ENCODE measurements at places on chromosomes 5 and 9.

DNA sequence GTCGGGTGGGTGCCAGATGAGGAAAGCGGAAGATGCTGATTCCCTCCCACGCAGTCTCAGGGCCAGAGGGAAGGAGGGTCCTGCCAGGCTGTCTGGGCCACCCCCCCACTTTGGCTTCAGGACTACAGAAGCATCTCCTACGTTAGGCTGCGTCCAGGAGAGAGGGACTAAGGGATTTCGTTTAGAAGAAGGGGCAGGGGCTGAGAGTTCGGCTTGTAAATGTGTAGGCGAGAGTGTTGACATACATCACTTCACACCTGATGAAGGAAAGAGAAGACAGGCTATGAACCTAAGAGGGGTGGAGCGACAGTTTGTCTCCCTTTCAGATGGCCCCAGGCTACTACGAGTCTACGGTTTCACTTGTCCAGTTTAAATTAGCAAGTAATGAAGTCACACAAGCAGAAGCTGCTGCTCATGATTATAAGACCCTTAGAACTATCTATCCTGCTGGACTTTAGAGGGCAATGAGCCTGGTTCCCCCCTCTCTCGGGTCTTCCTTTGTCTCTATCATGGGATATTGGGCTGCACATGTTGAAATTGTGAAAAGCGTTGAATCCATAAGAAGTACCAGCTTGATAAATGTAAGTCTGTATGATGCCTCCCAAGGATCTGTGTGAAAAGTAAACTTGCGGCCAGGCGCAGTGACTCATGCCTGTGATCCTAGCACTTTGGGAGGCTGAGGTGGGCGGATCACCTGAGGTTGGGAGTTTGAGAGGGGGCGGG, 193.0 kb downstream of the AOPEP start:
- no peak for DNase-seq

DNA sequence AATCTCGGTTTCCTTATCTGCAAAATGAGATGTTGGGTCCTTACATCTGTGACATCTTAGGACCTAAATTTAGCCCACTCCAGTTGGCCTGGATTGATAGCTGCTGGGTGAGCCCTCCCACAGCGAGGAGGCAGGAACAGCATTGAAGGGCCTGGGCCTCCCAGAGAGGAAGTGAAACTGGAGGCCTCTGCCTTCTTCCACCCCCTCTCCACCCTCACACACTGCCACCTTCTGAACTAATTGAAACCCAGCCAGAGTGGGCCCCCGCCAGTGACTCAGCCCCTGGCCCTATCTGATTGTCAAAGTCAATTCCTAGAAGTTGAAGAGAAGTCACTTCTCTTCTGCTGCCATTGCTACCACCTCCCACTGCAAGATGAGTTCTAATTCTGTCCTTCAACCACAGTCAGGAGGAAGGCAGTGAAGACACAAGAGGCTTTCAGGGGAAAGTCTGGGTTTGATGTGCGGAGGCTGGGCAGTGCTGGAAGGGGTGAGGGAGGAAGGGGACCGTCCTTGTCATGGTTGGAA, 55.2 kb upstream of the NEK6 start:
- no peak for DNase-seq

DNA sequence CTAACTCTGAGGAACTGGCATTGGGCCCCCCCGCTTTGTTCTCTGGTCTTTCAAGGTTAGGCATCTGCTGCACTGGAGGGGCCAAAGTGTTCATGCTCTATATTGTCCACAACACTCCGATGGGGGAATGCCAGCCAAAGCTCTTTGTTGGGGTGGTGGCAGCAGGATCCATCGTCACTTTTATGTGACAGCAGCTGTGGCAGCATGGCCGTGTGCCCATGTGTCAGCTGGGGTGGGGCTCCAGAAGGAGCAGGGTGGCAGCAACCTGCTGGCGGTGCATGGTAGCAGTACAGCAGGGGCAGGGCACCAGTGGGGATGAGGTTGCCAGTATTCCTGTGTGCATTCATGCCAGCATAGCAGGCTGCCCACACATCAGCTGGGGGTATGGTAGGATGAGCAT, 28.2 kb downstream of the ITGA2 start:
- DNase-seq = no peak

GRCh38 chr5:94024101-94024500, 282.7 kb upstream of the POU5F2 start:
- no peak for DNase-seq

DNA sequence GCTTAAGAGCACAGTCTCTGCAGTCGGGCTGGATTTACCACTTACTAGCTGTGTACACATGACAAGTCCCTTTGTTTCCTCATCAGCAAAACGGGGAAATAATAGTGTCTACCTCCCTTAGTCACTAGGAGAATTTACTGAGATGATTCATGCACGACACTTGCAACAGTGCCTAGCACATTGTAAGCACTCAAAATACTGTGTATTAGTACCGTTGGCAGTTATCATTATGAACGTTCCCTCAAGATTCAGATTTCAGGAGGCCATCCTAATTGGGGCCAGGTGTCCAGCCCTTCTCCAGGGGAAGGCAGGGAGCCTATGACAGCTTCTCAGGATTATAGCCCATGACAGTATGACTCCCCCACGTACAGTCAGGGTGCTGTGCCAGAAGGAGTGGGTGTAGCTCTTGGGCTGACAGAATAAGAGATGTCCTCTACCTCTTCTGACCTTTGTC, 164.3 kb downstream of the DOCK2 start:
- no peak for DNase-seq

DNA sequence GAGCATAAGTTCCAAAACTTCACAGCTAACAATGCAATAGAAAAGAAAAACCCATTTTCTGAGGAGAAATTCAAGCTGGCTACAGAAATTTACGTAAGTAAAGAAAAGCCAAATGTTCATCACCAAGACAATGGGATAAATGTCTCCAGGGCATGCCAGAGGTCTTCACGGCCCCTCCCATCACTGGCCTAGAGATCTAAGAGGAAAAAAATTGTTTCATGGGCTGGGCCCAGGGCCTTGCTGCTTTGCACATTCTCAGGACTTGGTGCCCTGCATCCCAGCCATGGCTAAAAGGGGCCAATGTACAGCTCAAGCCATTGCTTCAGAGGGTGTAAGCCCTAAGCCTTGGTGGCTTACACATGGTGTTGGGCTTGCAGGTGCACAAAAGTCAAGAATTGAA, 443.6 kb downstream of the ELAVL2 start:
- DNase-seq = no peak

DNA sequence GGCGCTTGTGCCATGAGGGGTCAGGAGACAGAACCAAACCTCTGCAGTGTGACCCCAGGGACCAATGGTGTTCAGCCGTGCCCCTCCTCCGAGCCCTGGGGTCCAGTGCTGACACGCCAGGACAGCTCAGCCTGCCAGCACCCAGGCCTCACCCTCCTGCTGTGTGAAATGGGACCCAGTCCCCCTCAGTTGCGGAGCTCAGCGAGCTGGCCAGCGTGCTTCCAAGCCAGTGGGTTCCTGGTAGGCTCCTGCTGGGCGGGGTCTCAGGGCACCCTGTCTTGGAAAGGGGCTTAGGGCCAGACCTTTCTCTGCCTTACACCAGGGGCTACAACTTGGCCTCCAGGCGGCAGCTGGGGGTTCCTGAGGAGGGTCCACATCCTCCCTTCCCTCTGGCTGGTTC, 4.4 kb downstream of the RNF44 start:
- DNase-seq = no peak

DNA sequence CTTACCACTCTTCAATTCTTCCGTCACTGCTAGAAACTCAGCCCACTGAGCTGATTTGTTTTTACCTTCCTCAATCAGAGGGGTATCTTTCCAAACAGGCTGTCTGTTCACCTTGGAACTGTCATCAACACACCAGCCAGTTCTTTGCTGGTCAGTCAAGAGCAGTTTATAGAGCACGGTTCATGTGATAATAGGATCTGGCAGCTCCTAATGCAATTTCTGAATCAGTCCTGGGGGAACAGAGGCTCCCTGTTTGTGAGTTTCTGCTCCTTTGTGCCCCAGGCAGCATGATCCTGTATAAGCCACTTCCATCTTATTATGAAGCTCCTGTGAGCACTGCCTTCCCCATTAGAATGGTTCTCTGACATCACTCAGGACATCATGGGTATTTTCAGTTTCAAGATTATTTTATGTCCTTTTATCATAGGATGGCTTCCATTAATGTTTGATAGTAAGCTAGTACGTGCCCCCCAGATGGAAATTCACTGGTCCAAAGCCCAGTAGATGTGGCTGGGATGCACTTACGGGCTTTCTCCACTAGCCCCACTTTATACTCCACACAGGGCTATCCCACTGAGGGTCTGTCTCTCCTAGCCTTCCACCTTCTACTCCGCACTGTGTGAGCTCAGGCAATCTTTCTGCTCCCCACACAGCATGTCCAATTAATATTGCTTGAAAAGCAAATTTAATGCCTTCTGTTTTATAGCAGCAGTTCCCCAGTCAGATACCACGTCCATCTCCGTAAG, 85.5 kb upstream of the SPIN1 start:
- DNase-seq = no peak

GRCh38 chr9:91253488-91253887, 108.2 kb downstream of the AUH start:
- DNase-seq = no peak

DNA sequence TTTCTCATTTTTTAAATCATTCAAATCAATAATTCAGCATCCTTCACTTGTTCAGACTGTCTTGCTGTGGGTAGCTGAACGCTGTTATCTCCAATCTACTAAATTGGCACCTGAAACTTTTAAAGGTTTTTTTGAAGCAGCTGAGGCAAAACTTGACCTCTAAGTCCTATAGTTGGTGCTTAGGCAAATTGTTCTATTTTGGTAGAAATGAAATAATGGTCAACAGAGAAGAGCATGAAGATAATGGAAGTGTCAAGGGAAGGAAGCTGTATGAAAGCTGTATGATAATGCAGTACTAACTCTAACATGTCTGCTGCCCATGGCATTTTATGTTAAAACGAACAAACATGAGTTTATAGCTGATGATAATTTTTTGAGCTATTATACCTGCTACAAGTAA, 138.0 kb downstream of the GDNF start:
- no peak for DNase-seq

All from stimulated activated CD4-positive, alpha-beta T cell treated with anti-CD3 and anti-CD28 coated beads, Interleukin-1b, Interleukin-23, amount 100 ng/mL, for 1 hour (primary cell).